ENCODE measurements at places on chromosomes 5 and 9. TPM values are rescaled to one million over a fixed set of nuclear protein-coding genes. Genes with fewer than 3 reads are reported as not detected.

Gene CCL27
- not detected for total RNA-seq

Gene FCN2
- not detected for total RNA-seq

Gene GRIA1
- total RNA-seq, result under 0.01 TPM

Gene HRH2
- total RNA-seq, result not detected

Gene INIP
- total RNA-seq, result 16.2 TPM

Gene RASGRF2
- 0.37 TPM for total RNA-seq

Gene BARHL1
- not detected for total RNA-seq

Gene IFNA21
- total RNA-seq, result not detected

Gene TEX48
- total RNA-seq, result not detected

Gene DYNC2I2
- 83.9 TPM for total RNA-seq

Gene F2RL2
- 0.78 TPM for total RNA-seq

Gene CTNND2
- under 0.01 TPM for total RNA-seq

Gene TIMD4
- not detected for total RNA-seq

Gene RPS14
- total RNA-seq, result 6,180 TPM

Gene LCN2
- total RNA-seq, result not detected

Gene SPATA31A3
- total RNA-seq, result not detected

Gene HSPA9
- 396 TPM for total RNA-seq

Gene PLCXD3
- total RNA-seq, result 5.1 TPM

Gene MCTP1
- total RNA-seq, result 43.4 TPM

Gene PLPPR1
- total RNA-seq, result not detected

Gene UBTD2
- 16.6 TPM for total RNA-seq

Data from subcutaneous preadipocyte (primary cell).